Natural killer cell treated with Interleukin-12 subunit alpha and Interleukin-12 subunit beta and Interleukin-15 and Interleukin-18, amount 100 ng/mL, for 72 hours (primary cell): ENCODE measurements at places on chromosomes 1 and 21. TPM values are rescaled to one million over a fixed set of nuclear protein-coding genes. Genes with fewer than 3 reads are reported as not detected.

DNA sequence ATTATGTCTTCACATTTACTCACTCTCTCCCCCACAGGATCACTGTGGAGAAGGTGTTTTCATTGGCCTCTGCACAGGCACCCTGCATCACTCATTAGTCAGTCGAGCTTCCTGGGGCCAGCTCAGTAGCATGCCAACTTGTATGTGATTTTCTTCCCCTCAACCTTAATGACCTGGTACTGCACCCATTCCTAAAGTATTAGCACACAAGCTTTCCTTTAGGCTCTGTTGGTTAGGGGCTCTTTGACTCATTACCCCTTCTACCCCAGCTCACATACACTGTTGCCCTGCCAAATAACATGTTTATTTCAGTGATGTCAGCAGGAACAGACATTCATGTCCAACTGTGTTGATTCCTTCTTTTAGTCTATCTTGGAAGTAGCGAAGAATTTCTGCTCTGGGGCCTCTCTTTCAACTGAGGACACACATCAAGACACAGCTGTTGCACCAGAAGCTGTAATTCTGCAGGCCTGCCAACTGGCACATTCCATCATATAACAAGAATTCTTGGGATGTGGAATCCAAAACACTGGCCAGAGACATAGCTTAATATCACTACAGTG, 603.5 kb upstream of the ADAMTS5 start:
- no peak for DNase-seq

- no peak for DNase-seq
Measured at GRCh38 chr1:7234471-7234755, 449.2 kb downstream of the CAMTA1 start.

GRCh38 chr1:63723602-63724001, 50.2 kb upstream of the ROR1 start:
- DNase-seq, result no peak

GRCh38 chr1:23799570-23800399, 769 bp downstream of the GALE start:
- DNase-seq, result peak; percentile 85

DNA sequence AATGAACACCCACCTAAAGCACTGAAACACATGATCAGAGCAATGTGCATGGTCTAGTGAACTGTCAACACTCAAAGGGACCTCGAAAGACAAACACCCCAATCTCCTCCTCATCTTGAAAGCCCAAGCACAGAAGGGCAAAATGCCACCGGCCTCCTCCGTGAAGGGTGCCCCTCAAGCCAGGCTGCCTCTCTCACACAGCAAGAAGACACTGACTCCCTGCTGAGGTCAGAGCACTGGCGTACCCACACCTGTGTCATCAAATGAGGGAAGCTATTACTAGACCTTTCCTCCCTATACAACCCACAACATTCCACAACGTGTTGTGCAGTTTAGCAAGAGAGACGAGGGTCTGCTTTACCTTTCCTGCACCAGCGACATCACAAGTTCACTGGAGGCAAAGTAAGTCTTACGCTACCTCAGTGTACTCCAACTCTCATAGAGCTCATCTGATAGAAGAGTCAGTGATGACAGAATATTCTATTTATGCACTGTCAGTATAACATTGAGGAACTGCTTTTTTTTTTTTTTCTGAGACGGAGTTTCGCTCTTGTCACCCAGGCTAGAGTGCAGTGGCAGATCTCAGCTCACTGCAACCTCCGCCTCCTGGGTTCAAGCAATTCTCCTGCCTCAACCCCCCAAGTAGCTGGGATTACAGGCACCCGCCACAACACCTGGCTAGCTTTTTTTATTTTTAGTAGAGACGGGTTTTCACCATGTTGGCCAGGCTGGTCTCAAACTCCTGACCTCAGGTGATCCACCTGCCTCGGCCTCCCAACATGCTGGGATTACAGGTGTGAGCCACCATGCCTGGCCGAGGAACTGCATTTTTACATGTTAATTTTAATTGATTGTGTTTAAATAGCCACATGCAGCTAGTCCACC, 3.3 kb downstream of the SH3BP5L start:
- DNase-seq, result no peak

DNA sequence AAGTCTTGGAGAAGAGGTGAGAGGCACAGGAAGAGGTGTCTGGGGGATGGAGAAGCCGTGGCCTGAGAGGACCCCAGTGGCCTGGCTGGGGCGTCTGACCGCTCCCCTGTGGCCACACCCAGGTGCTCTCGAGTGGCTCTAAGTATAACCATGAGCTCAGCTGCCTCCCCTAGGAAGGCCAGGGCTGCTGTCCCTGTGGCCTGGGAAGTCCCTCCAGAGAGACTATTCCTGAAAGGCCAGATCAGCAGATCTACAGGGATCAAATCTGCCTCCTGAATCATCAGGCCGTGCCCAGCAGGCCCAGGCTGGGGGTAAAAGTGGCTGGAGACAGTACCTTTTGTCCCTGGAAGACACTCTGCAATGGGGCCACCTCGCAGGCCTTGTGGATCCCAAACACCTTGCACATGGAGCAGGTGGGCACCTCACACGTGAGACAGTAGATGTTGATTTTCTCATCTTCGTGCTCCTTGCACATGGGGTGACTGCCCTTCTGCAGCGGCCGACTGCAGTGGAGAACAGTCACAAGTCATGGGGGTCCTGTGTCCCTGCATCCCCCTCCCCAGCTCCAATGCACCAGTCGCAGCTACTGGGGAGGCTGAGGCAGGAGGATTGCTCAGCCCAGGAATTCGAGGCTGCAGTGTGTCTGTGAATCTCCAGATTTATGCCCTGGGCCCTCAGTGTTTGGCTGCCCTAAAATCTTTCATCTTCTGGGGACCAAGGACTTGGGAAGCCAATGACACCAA, 6.4 kb downstream of the TRIM63 start:
- DNase-seq, result no peak

GRCh38 chr1:1024149-1024770, 4.3 kb downstream of the AGRN start:
- DNase-seq, result no peak

DNA sequence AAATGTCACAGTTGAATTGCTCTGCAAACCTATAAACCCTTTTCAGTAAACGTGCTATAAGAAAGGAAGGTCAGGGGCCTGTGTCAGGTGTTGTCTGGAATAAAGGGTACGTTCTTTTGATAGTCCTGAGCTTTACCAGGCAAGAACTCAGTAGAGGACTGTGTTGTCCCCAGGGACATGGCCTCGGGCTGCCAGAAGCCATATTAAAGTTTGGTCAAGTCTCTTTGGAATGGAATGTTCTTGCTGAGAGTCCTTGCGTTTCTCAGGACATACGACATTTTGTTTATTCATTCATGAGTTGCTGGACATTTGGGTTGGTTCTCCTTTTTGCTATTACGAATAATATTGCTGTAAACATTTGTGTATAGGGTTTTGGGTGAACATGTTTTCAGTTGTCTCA, 16.8 kb downstream of the VPS13D start:
- no peak for DNase-seq

DNA sequence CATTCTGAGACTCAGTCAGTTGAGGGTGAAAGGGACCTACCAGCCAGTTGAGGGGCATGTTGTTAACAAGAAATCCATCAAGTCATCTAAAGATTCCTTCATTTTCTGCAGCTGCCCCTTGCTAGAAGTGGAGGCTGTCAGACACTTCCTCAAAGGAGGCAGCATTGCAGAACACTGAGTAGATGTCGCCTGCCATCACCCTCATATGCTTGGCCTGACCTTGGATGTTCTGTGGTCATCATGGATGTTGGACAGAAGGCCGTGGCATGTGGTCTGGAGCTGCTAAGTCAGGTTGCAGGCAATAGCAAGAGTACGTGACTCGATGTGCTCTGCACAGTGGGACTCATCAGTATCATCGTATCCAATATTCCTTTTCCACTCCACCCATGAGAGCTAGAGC, 70.6 kb downstream of the GATAD2B start:
- DNase-seq, result no peak

- DNase-seq, result no peak
Measured at GRCh38 chr1:101587741-101588140, 350.9 kb downstream of the S1PR1 start.

- peak; percentile 67 for DNase-seq
Measured at GRCh38 chr1:198679535-198680173, 40.8 kb downstream of the PTPRC start.

- no peak for DNase-seq
Measured at GRCh38 chr1:224745924-224746323, 129.8 kb downstream of the CNIH3 start.

DNA sequence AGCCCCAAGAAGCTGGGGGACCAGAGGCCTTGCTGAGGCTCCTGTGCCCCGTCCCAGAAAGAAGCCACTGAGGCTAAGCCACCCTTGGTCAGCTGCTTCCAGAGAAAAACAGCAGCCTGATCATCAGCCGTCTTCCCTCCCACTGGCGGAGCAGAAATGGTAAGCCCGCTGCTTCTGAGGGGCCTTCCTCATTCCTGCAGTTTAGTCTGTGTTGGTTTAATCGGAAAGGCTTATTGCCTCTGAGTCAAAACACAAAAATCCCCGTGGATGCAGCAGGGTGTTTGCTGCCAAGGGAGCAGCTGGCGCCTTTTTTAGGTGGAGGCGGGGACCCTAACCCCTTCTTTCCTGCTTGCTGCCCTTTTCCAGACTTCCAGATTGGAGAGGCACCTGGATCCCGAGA, 33.9 kb downstream of the SPSB1 start:
- no peak for DNase-seq

DNA sequence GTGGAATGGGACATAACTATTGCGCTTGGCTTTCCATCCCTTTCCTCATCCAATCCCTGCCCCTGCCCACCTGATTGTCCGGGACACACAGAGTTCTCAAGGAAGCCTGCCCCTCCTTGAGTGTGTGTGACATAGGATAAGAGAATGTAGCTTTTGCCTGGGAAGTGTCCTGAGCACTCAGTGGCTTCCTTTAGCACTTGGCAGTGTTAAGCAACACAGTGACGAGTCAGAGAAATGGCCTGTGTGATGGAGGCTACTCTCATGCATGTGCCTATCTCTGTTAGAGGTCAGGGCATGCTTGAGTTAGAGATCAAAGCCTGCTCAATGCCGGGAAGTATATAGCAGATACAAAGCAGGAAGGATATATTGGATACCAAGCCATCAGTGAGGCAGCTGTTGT, 289.5 kb downstream of the SIPA1L2 start:
- no peak for DNase-seq

- DNase-seq, result peak; percentile 71
Measured at GRCh38 chr1:110495926-110496600, 22.9 kb downstream of the KCNA10 start.

DNA sequence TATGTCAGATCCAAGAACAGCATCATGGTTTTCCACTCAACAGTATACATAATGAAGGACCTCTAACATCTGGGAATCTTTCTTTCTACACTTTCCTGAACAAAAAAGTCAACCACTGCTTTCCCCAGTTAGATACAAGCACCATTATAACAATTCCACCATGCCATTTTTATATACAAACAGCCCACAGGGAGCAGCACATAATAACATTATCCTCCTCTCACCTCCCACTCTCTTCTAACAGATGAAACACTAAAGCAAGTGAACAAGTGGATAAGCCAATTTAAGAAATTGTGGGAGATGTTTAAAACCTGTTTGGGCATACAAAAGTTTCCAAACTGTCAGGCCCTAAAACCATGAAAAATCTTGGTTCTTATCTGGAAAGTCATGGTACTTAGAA, 29.4 kb upstream of the PRRC2C start:
- no peak for DNase-seq

- DNase-seq, result no peak
Measured at GRCh38 chr1:33368431-33368830, 47.5 kb upstream of the A3GALT2 start.

- no peak for DNase-seq
Measured at GRCh38 chr1:108100148-108100547, 100.0 kb downstream of the SLC25A24 start.

- no peak for DNase-seq
Measured at GRCh38 chr1:39808784-39809517, 20.3 kb upstream of the BMP8B start.

DNA sequence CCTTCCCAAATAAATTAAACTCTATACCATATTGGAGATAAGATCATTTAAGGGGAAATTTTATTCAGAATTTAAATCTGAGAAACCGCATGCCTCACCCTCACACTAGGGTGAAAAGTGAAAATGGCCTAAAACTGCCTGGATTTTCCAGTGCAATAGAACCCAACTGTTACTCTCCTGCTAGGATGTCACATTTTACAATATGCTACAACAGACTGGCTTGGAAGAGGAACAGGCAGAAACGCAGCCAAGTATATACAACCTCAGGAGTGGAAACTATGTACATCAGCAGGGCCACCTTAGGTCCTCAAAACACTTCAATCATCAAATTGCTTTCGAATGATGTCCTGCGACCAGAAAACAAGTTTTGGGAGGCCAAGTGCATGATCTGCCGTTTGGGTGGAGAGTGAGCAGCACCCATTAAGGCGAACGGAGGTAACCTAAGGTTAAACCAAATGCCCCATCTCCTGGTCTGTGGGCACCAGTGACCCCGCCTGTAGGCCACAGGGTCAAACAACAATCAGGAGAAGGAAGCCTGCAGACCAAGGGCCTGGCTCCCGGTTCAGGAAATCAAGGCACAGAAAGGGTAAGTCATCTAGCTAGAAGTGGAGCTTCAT, 4.9 kb downstream of the RCAN1 start:
- no peak for DNase-seq

DNA sequence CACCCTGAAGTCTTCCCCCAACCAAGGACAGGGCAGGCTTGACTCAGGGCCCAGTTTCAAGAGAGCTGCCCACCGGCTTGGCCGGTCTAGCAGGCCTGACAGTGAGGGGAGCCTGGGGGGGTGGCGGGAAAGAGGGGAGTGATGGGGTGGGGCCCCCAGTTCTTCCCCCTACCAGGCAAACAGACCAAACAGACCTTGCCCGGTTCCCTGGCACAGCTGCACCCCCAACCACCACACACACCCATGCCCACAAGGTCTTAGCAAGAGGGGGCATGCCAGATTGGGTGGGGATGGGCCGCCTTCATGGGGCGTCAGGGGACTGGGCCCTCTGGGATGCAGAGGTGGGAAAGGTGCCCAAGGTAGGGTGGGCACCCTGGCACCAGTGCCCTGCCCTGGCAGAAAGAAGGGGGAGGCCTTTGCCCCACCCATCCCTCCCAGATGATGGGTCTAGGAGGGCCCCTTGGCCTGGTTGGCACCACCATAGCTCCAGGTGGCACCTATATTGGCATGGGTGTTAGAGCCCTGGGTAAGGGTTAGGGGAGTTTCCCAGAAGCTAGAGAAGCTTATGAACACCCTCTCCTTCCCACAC, 8.9 kb downstream of the ZBTB7B start:
- DNase-seq, result no peak

- DNase-seq, result no peak
Measured at GRCh38 chr1:96445302-96445701, 276.3 kb upstream of the PTBP2 start.

- DNase-seq, result no peak
Measured at GRCh38 chr1:202710070-202711045, at the start of gene SYT2. TSS of gene SYT2 (minus strand) at chr1:202710454. CDS start at chr1:202605772, 104,682 bp downstream.

- no peak for DNase-seq
Measured at GRCh38 chr1:202821467-202821866, 10.7 kb downstream of the PCAT6 start.

GRHL3 gene
- total RNA-seq, result not detected

LEFTY1 gene
- total RNA-seq, result not detected

FCGR3B gene
- 3.0 TPM for total RNA-seq

CCDC27 gene
- total RNA-seq, result not detected

OR2L5 gene
- not detected for total RNA-seq

CTTNBP2NL gene
- total RNA-seq, result 0.67 TPM

HRNR gene
- not detected for total RNA-seq

GJC2 gene
- 2.1 TPM for total RNA-seq

FCGR1A gene
- total RNA-seq, result 1.3 TPM

CELA2A gene
- not detected for total RNA-seq

CHODL gene
- 0.26 TPM for total RNA-seq

SLC1A7 gene
- total RNA-seq, result 0.29 TPM
